Breast epithelium (tissue), 4 donors: ENCODE measurements at places on chromosomes 1 and 21.

DNA sequence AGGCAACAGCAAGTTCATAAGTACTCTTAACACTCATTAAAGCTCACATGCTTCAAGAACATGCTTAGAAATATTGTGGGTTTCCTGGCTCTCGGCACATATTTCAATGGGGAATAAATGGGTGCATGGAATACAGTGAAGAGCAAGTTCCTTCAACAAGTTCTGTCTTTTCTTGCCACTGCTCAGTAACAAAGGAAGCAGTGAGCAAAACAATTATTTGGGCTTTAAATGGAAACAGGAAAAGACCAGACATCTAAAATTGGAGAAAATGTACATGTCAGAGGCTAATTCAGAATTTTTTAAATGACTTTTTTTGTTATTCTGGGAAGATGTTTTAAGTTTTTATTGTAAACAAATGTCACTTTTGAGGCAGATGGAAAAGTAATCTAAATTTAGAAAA is 478.7 kb downstream of the SETD4 start:
- no peak for DNase-seq

- no peak for DNase-seq
Observed at GRCh38 chr1:96292141-96292540, 429.4 kb upstream of the PTBP2 start.

DNA sequence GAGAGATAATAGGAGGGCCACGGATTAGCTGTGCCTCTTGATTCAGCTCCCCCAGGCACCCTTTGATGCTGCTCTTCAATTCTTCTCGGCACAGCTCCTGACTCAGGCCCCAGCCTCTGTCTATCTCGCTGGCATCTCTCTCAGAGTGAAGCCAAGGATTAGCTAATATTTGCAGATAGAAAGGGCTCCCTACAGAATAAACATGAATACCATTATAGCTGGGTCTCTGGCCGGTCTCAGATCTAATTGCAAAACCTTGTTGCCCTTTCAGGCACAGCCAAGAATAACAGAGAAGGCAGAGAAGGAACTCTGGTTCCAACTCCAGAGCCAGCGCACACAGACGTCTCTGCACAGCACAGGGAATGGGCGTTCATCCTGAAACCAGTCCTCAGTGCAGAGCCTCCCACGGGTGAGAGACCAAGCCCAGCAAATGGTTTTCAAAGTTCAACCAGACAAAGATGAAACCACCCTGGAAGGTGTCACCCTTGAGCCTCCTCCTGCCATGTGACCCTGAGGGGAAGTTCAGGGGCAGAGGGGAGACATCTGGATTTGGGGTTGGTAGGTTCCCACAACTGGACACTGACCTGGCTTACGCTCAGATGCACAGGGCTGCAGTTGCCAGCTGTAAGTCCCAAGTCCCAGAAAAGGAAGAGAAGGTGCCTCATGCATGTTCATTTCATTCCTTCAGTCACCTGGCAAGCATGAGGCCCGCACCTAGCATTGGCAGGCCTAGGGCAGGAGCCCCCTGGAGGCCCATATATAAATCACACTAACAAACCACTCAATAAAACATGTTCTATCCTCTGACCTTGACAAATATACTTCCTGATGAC is 394.0 kb downstream of the NPHP4 start:
- DNase-seq = no peak

DNA sequence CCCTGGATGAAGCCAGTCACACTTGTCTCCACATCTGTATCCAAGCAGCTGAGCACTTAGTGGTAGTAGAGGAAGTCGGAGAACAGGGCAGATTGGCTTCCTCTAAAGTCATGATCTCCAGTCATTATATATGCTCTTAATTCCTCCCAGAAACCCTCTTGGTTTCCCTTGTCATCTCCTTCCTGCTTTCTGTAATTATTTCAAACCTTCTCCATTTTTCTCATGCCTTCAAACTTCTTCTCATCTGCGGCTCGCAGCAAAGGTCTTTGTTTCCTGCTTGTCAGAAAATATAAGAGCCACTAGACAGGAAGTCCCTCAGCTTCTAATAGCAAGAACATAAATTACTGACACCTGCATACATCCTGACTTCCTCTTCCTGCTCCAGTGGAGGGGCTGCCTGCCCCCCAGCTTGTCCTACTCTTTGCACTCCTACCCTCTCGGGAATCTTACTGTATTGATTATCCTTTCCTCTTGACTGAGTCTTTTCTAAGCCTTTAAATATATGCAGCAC is 124.6 kb upstream of the NGF start:
- DNase-seq = no peak

GRCh38 chr1:161914595-161914994 is 109.1 kb downstream of the OLFML2B start:
- no peak for DNase-seq

GRCh38 chr1:96522927-96523326 is 198.7 kb upstream of the PTBP2 start:
- no peak for DNase-seq

- no peak for DNase-seq
Observed at GRCh38 chr1:1945782-1946393, 26.8 kb upstream of the TMEM52 start.

GRCh38 chr1:74486036-74486435 is 26.4 kb downstream of the LRRC53 start:
- no peak for DNase-seq

DNA sequence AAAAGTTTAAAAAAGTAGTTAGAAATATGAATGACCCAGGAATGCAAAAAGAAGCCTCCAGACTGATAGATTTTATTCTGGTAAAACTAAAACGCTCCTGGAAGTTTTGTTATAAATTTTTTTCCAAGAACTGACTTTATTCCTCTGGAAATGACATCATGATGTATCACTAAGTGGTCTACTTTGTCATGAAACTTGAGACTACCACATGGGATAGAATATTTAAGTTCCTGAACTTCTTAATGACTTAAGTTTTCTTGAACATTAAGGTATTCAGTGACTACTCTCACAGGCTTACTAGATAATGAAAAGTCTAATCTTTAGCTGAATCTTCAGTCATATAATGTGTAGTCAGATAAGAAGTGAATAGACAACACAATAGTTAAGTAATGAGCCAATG is 842.2 kb downstream of the USP25 start:
- no peak for DNase-seq

GRCh38 chr1:47179988-47180563 is 9.8 kb downstream of the PDZK1IP1 start:
- DNase-seq = no peak

- DNase-seq = no peak
Observed at GRCh38 chr1:209490013-209490412, 93.5 kb upstream of the CAMK1G start.

DNA sequence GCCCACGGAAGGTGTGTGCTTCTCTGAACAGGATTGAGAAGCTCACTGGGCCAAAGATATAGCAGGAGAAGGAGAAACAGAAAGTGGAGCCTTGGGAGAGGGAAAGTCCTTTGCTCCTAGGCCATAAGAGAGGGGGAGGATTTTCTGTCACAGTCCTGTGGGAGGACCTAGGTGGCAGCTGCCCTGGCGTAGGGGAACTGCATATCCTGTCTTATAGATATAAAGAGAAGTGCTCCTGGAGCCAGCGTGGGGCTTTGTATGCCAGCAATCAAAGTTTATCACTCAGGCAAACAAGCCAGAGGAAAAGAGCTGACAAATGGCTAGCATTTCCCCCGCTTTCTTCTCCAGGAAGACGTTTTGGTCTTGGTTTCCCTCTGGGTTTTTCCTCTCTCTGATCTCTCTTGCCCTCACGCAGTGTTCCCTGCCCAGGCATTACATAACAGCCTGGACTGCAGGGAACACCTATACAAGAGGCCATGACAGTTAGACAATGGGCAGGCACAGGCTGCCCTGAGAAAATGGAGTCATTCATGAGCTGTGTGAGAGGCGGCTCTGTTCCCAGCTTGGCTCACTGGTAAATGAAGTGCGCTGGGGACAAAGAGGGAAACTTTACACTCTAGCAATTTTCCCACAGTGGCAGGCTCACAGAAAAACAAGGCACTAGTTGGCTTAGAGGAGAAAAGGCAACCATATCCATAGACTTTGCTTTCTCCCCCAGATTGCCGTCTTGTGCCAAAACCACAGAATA is 52.5 kb upstream of the ZNF648 start:
- DNase-seq = no peak

- peak; percentile 30 for DNase-seq
Observed at GRCh38 chr1:43836267-43836951, 97.2 kb upstream of the ARTN start.

- DNase-seq = no peak
Observed at GRCh38 chr21:35138665-35139381, 89.7 kb upstream of the RUNX1 start.

DNA sequence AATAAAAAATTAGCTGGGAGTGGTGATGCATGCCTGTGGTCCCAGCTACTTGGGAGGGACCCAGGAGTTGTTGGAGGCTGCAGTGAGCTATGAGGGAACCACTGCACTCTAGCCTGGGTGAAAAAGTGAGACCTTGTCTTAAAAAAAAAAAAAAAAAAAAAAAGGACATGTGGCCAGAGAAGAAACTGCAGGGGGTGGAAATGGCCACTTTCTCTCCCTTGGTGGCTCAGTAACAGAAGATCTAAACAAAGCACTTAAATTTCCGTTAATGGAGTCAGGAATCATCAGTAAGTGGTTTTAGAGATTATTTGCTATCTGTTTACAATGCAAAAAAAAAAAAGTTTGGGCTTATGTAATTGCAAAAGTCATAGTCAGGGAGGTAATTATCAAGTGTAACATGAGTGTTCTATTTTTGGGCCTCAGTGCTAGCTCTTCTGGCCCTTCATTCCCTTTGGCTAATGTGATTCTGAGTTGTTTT is 19.3 kb upstream of the OPRD1 start:
- no peak for DNase-seq

DNA sequence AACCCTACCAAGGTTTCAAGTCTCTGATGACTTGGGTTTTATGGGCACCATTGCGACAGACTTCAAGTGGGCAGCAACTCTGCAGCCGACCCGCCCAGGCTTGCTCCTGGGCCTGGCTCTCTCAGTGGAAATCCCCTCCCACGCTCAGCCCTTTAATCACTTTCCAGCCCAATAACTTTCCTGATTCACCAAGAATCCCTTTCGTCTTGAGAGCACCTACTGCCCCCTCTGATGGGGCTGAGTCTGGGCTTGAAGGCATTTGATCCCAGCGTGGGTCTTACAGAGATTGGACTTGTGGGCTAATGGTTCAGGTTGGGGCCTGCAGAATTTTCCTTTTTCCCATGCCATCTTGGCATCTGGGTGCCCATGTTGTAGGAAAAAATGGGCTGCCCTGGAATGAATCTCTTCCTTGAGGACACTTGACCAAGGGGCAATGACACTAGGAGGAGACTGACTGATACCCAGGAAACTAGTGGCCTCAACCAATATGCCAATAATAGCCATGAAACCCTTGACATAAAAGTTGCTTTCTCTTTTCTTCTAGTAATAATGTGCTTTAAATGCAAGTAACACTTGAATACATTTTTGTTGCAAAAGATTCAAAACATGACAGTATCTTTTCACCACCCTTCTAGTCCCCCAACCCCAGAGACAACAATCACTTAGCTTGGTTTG is 7.8 kb upstream of the PHLDA3 start:
- DNase-seq = no peak

GRCh38 chr1:21510885-21511578 is 1.8 kb downstream of the ALPL start:
- no peak for DNase-seq

- no peak for DNase-seq
Observed at GRCh38 chr1:168466714-168467131, 77.1 kb downstream of the XCL2 start.

GRCh38 chr21:38243732-38244406 is 12.9 kb upstream of the KCNJ15 start:
- DNase-seq = no peak

DNA sequence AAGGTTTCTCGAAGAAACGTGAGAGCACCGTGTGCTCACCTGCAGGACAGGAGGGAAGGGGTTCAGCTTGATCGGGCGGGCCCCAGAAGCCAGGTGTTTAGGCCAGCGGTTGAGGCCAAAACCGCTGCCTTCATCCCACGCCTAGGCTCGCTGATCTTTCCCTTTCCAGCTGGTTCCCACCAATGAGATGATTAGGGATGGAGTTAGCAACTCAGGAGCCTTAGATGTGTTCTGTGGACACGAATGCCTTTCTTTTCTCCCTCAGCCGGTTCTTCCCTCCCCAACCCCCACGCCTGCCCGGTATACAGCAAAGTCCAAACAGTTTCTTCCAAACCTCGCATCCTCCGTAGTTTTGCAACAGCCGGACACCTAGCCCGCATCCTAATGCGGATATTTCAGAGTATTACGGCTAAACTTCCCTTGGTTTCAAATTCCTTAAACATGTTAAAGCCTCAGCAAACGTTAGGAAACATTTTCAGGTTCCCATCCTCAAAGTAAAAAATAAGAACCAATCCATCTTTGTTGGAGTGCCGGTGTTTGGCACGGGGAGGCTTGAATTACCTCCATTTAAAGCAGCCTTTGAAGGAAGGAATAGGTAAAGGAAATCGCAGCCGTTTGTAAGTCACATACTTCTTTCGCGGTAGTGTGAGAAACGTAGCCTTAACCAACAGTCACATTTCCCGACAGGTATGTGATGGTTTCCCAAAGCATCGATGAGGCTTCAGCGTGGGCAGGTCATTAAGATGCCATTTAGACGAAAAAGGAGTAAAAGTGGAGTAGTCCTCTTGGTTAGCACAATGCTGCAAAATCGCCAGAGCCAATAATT is 1.1 kb downstream of the LRRC8C start:
- DNase-seq = no peak

DNA sequence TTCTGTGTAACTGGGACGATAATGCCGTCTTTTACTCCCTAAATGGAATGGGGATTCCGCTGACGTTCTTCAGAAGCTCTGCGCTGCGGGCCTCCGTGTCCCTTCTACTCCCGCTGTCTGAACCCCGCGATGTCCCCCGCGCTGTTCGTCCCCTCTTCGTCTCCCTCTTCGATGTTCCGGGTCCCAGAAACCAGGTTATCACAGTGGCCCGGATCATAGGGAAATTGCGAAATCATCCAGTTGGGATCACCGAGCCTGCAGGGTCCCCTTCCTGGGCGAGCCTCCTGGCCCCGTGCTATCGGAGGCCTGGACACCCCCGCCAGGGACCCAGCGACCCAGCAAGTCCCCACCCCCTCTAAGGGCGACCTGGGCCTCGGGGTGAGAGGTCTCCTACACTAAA is 154.2 kb downstream of the PPIAL4G start:
- no peak for DNase-seq

GRCh38 chr1:156228501-156228900 is 13.5 kb upstream of the BGLAP start:
- no peak for DNase-seq

DNA sequence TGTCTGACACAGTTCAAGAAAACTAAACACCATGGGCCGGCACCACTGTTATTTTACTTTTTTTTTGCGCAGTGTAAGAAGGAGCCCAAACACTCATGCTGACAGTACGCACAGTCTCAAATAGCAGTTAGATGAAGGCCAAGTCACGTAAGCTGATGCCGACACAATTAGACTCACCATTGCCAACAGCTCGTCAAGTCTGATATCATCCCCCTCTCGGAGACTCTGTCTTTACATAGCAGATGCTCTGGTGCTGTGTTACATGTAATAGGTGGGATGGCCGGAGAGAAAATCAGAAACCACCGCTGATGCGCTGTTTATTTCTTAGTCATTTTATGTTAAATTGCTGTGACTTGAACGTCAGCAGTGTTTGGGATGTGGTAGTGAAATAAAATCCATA is 49.3 kb downstream of the TGFB2 start:
- no peak for DNase-seq

GRCh38 chr1:100213141-100213540 is 35.1 kb upstream of the LRRC39 start:
- no peak for DNase-seq
